ENCODE measurements at places on chromosomes 4 and X.

GRCh38 chr4:173821036-173821435 lies 291.0 kb upstream of the HAND2 start:
- DNase-seq: no peak

DNA sequence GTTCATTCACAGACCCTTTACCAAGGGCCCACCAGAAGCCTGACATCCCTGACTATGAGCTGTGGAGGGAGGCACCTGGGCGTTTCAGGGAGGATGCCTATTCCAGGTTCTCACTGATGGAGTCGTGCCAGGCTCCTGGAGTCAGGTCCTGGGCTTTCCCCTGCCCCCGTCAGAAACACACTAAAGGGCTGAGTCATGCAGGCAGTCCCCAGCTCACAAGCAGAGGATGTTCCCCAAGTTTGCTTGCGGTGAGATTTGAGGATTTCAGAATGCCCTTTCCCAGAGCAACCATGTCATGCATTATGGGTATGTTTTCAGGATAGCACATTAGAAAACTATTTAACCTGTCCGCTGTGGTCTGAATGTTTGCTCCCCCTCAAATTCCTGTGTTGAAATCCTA lies 45.2 kb downstream of the FHDC1 start:
- no peak for DNase-seq

- no peak for DNase-seq
Measured at GRCh38 chrX:33987458-33987857, 144.7 kb downstream of the FAM47A start.

GRCh38 chr4:26076000-26076587 lies 162.1 kb downstream of the SMIM20 start:
- DNase-seq: no peak

- DNase-seq: no peak
Measured at GRCh38 chr4:7988437-7988836, 48.8 kb upstream of the AFAP1 start.

- DNase-seq: no peak
Measured at GRCh38 chrX:122622795-122623194, 561.3 kb upstream of the GRIA3 start.

DNA sequence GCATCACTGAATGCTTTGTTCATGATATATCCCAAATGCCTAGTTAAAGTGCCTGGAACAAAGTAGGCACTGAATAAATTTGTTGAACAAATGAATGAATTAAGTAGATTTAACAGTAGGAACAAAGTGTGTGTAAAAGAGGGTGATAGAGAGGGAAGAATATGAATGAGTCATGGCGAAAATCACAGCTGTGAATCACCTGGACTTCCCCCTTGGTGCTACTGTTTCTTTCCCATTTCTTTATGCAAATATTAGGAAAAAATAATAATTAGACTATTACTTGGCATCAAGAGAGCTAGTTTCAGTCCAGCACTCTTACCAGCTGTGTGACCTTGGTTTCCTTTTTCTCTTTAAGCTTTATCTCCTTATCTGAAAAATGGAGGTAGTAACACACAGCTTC lies 9.2 kb downstream of the SPIN3 start:
- DNase-seq: no peak

- no peak for DNase-seq
Measured at GRCh38 chr4:160129439-160129838, 1026.6 kb downstream of the RAPGEF2 start.

GRCh38 chrX:340121-340520 lies 21.5 kb upstream of the GTPBP6 start:
- no peak for DNase-seq

GRCh38 chr4:53645108-53645507 lies 53.8 kb upstream of the LNX1 start:
- no peak for DNase-seq

DNA sequence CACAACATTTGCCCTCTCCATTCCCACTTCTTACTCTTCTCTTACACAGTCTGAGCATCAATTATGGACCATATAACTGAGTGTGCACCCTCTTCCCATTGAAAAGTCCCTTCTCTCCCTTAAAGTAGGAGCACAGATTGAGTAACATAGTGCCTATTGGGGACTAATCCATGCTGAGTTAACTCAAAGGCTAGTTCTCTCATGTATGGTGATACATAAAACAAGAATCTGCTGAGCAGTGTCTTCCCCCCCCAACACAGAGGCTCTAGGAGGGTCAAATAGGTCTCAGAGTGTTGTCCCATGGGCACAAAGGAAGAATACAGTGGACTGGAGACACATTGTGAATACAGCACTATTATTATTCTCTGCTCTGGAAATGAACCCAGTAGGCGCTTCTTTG lies 274.6 kb upstream of the BOD1L1 start:
- DNase-seq: no peak

- DNase-seq: no peak
Measured at GRCh38 chr4:17624821-17625220, 10.4 kb downstream of the MED28 start.

- DNase-seq: no peak
Measured at GRCh38 chr4:95637043-95637600, 88.3 kb upstream of the UNC5C start.

DNA sequence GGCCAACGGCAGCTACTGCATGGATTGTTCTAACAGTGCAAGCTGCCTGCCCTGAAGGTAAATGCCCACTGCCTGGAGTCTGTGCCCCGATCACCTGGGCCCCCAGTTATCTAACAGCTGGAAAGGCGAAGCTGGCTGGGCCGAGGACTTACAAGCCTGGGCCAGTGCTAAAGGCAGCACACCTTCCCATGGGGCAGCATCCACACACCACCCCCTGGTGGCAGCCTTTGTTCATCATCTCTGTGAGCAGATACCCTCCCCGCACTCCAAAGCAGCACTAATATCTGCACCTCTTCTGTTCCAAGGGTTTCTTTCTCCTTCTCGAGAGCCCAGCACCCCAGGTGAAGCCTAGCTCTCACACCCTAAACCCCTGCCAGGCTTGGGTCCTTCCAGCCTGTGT lies 7.6 kb downstream of the SLC2A9 start:
- DNase-seq: no peak

GRCh38 chr4:100590325-100590724 lies 72.5 kb upstream of the EMCN start:
- no peak for DNase-seq

DNA sequence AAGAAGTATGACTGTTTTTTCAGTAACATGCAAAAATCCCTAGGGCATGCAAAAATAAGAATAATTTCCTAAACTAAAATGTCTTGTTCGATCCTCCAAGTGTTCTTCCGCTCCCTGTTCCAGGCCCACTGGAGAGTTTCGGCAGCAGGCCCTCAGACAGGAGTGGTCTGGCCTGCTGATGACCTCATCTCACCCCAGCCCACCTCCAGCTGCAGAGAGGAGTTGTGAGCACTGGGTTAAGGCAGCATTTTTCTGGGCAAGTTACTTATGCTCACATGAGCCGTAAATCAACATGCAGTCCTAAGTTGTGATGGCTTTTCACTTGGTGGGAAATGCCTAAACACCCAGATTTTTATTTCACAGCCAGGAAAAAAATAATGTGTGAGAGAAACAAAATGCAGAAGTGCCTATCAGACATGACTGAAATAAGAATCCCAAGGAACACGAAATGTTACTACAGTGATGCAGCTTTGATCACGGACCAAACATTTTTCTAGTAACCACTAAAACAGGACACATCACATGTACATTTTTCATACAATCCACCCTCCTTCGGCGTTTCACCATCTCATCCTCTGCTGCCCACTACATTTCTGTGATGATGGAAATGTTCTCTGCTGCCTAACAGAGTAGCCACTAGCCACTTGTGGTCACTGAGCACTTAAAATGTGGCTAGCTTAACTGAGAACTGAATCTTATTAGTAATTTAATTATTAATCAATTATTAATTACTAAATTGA lies 153.3 kb upstream of the TBL1X start:
- no peak for DNase-seq

GRCh38 chr4:80307774-80308465 lies 27.6 kb upstream of the CFAP299 start:
- no peak for DNase-seq

DNA sequence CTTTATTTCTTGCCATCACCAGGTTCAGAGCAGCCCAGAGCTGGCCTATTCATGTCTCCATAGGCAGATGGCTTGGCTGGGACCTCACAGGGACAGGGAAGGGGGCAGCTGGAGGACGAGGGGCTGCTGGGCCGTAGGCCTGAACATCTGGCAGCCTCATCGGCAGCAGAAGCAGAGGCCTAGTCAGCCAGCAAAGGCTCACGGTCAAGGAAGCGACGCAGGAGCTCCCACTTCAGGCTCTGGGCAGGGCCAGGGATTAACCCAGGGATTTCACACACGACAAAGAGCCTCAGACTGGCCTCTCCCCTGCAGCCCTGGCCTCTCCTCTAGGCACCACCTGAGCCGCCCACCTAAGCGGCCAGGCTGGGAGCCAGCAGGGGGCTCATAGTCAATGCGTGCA lies 46.0 kb upstream of the MAN2B2 start:
- DNase-seq: no peak

- peak; percentile 56 for DNase-seq
Measured at GRCh38 chr4:2792711-2793585, at the start of gene SH3BP2. SH3BP2 (plus strand) TSS chr4:2793085; CDS start chr4:2820618, 27,533 bp downstream.

DNA sequence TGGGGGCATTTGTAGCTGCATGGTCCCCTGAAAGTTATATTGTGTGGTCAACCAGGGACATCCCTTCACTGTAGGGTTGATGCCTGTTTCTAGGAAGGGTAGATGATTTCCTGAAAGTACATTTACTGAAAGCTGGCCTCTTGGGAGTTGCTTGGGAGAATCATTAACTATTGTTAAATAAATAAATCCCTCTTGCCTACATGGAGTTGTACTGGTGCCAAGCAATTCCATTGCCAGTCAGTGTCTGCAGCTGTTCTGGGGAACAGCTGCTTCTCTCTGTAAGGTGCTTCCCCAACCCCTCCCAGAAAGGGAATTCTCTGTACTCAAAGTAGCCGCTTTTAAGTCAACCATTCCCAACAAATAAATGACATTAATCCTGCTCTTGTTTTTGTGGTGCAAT lies 51.1 kb downstream of the C4orf51 start:
- DNase-seq: no peak

DNA sequence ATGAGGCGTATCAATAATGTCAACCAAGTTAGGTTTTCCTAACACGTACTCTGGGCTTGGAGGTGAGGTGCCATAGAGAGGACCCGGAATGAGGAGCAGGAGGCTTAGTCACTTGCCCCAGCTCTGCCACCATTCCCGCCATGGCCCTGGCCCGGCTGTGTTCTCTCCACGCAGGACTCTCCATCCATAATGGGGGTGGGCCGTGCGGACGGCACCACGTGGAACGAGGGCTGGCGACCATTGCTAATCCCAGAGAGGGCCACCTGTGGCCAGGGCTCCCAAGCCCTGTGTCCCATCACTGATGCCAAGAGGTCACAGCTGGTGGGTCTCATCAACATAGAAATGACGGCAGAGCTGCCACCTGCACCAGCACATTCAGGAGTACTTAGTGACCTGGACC lies 76.4 kb downstream of the JAKMIP1 start:
- no peak for DNase-seq

DNA sequence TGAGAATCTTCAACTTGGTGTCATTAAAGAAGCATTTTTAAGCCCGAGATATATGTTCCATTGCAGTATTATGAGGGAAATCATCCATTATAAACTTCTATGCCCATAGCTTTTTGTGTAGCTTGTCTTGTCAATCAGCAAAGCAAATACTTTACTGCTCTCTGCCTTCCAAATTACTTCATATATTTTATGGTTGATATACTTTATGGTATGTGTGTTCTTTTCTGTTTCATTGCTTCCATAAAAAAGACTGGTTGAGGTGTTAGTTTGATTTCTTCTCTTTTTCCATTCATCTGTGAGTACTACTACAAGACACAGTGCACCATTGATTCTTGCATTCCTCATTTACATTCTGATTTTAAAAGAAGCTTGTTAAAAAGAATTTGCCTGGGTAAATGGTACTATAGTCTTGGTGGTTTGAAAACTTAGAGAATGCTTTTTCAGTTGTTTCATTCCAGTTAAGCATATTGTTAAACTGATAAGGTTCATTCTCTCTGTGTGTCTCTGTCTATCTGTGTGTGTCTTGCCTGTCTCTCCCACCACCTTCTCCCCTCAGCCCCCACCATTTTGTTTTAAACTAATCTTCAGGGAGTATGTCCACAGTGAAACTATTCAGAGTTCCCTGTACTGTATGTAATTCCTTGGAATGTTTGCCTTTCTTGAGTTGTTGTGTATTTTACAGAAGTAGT lies 27.1 kb downstream of the STAG2 start:
- no peak for DNase-seq

- no peak for DNase-seq
Measured at GRCh38 chrX:68695206-68695845, 47.9 kb downstream of the STARD8 start.

- no peak for DNase-seq
Measured at GRCh38 chr4:80566203-80566872, 230.8 kb downstream of the CFAP299 start.

DNA sequence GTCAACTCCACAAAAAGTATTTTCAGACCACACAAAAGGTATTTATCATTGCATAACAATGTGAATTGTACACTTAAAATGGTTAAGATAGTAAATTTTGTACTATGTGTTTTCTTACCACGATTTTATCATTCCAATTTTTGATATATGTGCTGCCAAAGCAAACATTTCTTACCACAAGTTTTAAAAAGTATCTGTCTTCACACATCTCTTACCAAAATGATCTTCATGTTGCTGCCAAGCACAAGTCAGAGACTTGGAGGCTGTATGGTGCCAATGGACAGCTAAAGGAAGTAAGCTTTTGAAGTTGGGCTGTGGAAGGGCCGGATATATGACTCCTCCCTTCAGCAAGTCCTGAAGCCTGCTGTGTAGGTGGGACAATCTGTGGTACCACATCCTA lies 67.9 kb downstream of the TMLHE start:
- DNase-seq: no peak

DNA sequence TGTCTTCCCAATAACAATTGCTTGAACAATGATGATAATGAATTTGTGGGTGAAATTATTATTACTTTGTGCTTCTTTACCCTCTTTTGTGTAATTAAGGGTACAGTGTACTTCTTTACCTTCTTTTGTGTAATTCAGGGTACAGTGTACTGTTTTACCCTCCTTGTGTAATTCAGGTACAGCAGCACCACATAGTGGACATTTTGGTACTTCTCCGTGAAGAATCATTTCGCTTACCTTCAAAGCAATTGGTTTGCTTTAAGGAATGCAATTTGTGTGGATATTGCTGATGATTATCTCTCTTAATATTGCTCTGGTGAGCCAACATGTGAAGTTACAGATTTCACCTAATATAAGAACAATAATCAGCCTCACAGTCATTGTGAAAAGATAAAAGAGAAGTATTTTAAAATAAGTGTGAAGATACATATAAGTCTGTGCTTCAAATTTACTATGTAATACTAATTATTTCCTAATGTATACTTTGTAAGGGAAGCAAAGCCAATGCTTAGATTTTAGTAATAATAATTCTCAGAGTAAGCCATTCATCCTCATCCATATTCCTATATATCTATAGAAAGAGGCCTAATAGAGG lies 27.2 kb upstream of the SEC24B start:
- DNase-seq: no peak

DNA sequence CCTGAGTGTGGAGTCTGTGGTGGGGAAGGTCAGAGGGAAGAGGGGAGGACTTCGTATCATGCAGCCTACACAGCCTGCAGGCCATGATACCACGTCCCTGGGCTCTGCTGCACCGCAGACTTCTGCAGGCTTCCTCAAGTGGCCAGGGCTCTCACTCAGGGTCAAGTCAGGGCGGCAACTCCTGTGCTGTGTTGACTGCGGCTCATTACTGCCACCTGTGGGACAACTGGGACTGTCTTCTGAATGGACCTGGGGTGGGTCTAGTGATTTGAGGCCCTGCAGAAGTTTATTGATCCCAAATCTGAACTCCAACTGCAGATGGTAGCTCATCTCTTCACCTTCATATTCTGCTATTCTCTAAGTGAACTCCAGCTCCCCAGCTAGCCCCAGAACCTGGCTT lies 167.1 kb downstream of the NSUN7 start:
- DNase-seq: peak; percentile 27

GRCh38 chr4:106971636-106972035 lies 64.5 kb downstream of the DKK2 start:
- DNase-seq: no peak

All from stimulated activated CD4-positive, alpha-beta T cell treated with anti-CD3 and anti-CD28 coated beads, Interleukin-15, amount 100 ng/mL, for 1 hour (primary cell).